ENCODE measurements at places on chromosomes 4 and X.

DNA sequence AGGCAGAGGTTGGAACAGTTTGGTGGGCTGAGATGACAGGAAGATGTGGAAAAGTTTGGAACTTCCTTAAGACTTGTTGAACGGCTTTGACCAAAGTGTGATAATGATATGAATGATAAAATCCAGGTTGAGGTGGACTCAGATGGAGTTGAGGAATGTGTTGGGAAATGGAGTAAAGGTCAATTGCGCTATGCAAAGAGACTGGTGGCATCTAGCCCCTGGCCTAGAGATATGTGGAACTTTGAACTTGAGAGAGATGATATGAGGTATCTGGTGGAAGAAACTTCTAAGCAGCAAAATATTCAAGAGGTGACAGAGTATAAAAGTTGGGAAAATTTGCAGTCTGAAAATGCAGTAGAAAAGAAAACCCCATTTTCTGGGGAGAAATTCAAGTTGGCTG is 21.4 kb upstream of the UGT2B17 start:
- no peak for DNase-seq

DNA sequence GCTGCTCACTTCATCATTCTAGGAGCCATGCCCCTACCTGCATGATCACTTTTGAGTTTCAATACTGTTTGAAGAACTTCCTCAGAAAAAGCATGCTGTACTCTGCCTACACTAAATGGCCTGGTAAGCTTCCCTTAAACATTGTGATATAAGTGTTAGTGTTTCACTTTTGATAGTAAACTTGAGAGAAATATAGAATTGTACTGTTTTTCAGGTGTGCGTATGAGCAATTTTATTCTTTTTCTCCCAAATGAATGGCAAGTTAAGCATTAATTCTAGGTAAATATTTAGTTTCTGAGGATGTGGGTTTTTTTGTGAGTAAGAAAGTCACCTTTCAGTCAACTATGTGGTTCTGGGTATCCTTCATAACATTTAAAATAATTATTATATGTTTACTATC is 484.5 kb downstream of the IL15 start:
- DNase-seq = no peak

- DNase-seq = no peak
Observed at GRCh38 chr4:42483426-42484379, 86.4 kb downstream of the SHISA3 start.

- no peak for DNase-seq
Observed at GRCh38 chr4:146567396-146567795, 45.7 kb upstream of the SLC10A7 start.

All from activated CD8-positive, alpha-beta memory T cell treated with anti-CD3 and anti-CD28 coated beads, Interleukin-2, amount 50 U/mL, for 4 hours (primary cell).